ENCODE measurements at places on chromosomes 6 and 20. TPM values are rescaled to one million over a fixed set of nuclear protein-coding genes. Genes with fewer than 3 reads are reported as not detected.

NOX3 gene
- not detected for total RNA-seq

ULBP1 gene
- 0.06 TPM for total RNA-seq

HRH3 gene
- not detected for total RNA-seq

OR2J3 gene
- total RNA-seq, result not detected

FNDC1 gene
- 1.7 TPM for total RNA-seq

OTOR gene
- not detected for total RNA-seq

NOL7 gene
- total RNA-seq, result 97.2 TPM

SRSF3 gene
- total RNA-seq, result 78.6 TPM

MCCD1 gene
- not detected for total RNA-seq

C2 gene
- total RNA-seq, result 10.4 TPM

DEFB112 gene
- total RNA-seq, result not detected

DLK2 gene
- not detected for total RNA-seq

SEMG1 gene
- not detected for total RNA-seq

BEND3 gene
- total RNA-seq, result 1.5 TPM

PTCRA gene
- not detected for total RNA-seq

THBS2 gene
- total RNA-seq, result 710 TPM

TMEM14B gene
- 45.9 TPM for total RNA-seq

SEL1L2 gene
- not detected for total RNA-seq

MLIP gene
- under 0.01 TPM for total RNA-seq

PDE7B gene
- 41.9 TPM for total RNA-seq

NRN1 gene
- total RNA-seq, result 0.10 TPM

SLC13A3 gene
- total RNA-seq, result 2.5 TPM

PBOV1 gene
- total RNA-seq, result not detected

GRM1 gene
- not detected for total RNA-seq

SPATA25 gene
- total RNA-seq, result 1.7 TPM

TUBB1 gene
- not detected for total RNA-seq

VGLL2 gene
- total RNA-seq, result not detected

CALHM4 gene
- not detected for total RNA-seq

RGS17 gene
- total RNA-seq, result 9.2 TPM

DAAM2 gene
- 12.3 TPM for total RNA-seq

LPA gene
- total RNA-seq, result not detected

LRFN2 gene
- total RNA-seq, result not detected

TREML1 gene
- not detected for total RNA-seq

DACT2 gene
- total RNA-seq, result 5.3 TPM
